Mammary epithelial cell (primary cell): ENCODE measurements at places on chromosomes 1 and 21.

DNA sequence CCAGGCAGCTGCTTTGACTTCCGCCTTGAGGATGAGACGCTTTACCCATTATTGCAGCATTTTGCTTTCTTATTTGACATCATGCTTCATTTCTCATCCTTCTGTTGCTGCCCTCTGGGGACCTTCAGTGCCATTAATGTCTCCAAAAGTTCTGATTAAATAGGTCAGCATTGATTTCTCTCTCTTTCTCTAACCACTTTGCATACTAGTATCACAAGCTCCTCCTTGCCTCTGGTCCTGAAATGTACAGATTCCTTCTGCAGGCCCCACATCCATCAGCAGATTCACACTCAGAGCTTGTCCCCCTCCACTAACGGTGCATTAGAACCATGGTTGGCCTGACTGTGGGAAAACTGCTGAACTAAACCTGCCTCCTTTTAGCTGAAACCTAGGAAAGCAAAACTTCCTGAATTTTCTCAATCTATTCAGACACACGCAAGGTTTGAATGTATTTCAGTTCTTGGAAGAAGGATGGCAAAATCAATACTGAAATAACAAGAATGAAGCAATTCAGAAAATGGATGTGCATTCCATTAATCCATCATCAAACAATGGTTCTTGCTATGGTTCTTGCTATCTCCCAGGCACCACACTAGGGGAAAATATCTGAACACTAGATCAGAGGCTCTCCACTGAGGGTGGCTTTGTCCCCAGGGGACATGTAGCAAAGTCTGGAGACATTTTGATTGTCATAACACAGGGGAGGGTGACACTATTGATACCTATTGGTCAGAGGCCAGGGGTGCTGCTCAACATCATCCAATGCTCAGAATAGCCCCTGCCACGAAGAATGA is 154.5 kb downstream of the PCP4 start:
- DNase-seq, result no peak

DNA sequence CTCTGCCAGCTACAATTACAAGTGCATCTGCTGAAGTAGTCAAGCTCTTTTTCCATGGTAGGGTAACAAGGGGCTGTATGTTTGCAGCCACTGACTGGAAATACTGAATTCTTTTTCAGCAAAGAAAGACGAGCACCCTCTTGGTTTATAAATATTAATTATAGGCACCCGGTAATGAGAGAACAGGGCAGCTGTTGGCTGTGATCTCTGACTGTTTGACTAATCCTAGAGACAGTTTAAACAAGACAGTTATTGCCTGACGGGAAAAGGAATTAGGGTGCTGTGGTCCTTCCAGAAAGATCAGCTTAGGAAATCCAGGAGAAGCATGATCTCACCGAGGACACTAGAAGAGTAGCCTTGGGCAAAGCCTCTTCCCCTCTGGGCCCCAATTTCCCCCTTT is 183.7 kb upstream of the ZC3H12A start:
- DNase-seq, result no peak

- no peak for DNase-seq
Observed at GRCh38 chr1:28260803-28261174, 1.5 kb downstream of the SESN2 start.

GRCh38 chr1:91501971-91502671 is 1.5 kb downstream of the CDC7 start:
- DNase-seq, result no peak

GRCh38 chr1:110674337-110675059 is at the start of gene KCNA3:
KCNA3 (minus strand) TSS chr1:110674940; CDS start chr1:110674809, 131 bp downstream.
- no peak for DNase-seq

- DNase-seq, result no peak
Observed at GRCh38 chr1:186497651-186498050, 36.7 kb upstream of the PDC start.
